ENCODE measurements at places on chromosomes 5 and 9.

- DNase-seq = peak; percentile 77
Measured at GRCh38 chr5:56625541-56625940, 189.8 kb upstream of the MAP3K1 start.

DNA sequence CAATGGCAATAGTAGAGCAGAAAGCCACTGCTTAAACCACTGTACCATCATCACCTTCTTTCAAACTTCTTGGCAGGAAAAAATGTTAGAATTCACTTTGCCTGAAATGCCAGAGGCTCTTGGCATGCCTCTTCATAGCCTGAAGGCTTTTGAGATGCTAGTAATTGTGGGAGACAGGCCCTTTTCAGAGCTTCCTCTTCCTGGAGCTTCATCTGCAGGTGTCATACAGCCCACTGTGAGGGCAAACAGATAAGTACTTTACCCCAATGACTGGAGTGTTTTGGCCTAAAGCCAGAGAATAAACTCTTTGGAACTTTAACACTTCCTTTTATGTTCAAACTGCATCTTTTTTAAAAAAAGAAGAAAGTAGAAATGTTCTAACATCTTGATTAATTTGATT, 81.3 kb upstream of the TMEM171 start:
- no peak for DNase-seq

- no peak for DNase-seq
Measured at GRCh38 chr5:132641841-132642240, 16.1 kb upstream of the IL13 start.

DNA sequence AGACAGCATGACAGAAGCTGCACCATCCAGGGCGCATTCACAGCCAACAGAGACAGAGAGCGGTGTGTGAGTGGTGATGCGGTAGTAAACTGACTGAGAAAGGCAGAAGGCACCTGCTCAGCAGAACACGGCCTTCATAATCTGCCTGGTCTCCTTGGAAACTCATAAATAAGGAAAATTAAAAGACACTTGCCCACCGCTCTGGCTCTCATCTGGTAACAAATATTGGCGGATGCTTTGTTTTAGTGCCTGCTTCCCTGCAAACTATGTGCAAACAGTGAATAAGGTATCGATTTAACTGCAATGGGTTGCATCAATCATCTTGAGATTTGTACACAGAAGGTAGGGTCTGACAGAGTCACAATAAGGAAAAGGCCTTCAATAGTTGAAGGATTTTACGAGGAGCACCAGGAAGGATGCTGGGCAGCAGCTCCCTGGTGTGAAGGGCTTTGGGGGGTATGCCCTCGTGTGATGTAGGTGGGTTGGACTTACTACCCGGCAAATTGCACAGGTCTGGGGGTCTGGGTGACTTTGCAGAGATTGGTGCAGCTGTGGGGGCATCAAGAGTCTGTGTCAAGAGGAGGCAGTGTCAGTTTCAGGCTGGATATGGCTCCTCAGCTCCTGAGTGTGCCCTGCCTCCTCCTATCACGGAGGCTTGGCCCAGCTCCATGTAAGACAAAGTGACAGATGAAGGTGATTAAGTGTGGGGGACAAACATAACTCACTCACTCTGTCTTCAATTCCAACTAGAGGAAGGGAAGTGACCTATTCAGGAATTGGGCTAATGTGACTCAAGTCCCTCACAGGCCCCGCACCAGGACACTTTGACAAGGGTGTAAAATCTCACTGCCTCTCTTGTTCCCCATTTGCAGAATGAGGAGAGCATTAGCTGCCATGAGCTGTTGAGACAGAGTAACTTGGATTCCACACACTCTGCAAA, 166.7 kb downstream of the ICE1 start:
- no peak for DNase-seq

- DNase-seq = no peak
Measured at GRCh38 chr5:178589180-178590140, 733 bp downstream of the COL23A1 start.

DNA sequence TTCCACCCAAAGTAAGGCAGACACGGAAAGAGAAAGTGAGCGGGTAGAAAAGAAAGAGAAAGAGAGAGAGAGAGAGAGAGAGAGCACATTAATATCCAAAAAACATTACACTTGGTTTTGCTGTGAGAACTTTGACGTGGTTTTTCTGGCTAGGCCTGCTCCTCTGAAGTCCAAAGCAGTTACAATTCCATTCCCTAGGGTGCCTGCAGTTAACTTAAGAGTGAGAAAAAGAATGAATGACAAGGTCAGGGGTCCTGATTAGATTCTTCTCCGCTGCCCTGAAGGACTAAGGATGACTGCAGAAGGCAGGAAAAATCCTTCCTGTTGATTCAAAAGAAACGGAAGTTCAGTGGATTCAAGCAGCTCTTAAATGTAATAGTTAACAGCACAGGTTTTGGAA, 589.8 kb downstream of the PRELID2 start:
- no peak for DNase-seq

GRCh38 chr5:95840956-95841705, 18.6 kb upstream of the GLRX start:
- no peak for DNase-seq

DNA sequence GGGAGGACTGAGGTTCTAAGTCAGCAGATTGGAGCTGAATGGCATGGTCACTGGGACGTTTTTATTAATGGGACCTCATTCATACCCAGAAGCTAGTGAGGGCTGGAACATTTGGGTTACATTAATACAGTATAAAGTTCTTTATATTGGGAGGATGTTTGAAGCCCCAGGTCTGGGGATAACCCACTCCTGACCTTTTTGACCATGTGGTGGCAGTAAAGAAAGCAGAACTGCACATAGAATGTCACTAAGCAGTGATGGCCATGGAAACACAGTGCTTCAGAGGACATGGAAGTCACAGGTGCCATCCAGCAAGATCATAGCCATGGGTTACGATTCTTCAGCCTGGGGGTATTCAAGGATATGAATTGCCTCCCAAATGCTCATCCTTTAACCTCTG, 176.0 kb downstream of the ATP10B start:
- DNase-seq = peak; percentile 19

GRCh38 chr5:7910738-7911428, 41.9 kb downstream of the MTRR start:
- DNase-seq = no peak

- no peak for DNase-seq
Measured at GRCh38 chr9:74974558-74974957, 21.8 kb upstream of the C9orf40 start.

GRCh38 chr5:152246401-152246800, 158.7 kb downstream of the NMUR2 start:
- peak; percentile 80 for DNase-seq

DNA sequence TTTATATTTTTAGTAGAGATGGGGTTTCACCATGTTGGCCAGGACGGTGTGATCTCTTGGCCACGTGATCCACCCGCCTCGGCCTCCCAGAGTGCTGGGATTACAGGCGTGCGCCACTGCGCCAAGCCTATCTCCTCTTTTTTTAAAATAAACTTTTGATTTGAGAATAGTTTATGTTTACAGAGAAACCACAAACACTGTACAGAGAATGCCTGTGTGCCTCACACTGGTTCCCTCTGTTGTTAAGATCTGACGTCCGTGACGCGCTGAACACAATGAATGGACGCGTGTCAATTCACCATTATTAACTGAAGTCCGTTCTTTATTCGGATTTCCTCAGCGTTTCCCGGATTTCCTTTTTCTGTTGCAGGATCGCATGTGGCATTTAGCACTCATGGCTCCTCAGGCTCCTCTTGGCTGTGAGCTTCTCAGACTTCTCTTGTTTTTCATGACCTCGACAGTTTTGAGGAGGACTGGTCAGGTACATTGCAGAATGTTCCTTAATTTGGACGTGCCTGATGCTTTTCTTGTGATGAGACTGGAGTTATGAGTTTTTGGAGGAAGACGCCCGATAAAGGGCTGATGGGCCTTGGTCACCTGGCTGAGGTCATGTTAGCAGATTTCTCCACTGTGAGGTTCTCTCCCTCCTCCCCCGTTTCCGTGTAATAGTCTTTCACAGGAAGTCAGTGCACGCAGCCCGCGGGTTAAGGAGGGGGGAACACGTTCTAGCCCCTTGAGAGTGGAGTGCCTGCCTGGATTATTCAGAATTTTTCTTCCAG, 69.6 kb downstream of the ANKRD33B start:
- no peak for DNase-seq

- DNase-seq = no peak
Measured at GRCh38 chr5:8418049-8418426, 549.1 kb downstream of the MTRR start.

GRCh38 chr9:98132806-98133631, 14.0 kb upstream of the TRIM14 start:
- no peak for DNase-seq

GRCh38 chr9:109401169-109401989, 80.5 kb upstream of the EPB41L4B start:
- DNase-seq = peak; percentile 77

DNA sequence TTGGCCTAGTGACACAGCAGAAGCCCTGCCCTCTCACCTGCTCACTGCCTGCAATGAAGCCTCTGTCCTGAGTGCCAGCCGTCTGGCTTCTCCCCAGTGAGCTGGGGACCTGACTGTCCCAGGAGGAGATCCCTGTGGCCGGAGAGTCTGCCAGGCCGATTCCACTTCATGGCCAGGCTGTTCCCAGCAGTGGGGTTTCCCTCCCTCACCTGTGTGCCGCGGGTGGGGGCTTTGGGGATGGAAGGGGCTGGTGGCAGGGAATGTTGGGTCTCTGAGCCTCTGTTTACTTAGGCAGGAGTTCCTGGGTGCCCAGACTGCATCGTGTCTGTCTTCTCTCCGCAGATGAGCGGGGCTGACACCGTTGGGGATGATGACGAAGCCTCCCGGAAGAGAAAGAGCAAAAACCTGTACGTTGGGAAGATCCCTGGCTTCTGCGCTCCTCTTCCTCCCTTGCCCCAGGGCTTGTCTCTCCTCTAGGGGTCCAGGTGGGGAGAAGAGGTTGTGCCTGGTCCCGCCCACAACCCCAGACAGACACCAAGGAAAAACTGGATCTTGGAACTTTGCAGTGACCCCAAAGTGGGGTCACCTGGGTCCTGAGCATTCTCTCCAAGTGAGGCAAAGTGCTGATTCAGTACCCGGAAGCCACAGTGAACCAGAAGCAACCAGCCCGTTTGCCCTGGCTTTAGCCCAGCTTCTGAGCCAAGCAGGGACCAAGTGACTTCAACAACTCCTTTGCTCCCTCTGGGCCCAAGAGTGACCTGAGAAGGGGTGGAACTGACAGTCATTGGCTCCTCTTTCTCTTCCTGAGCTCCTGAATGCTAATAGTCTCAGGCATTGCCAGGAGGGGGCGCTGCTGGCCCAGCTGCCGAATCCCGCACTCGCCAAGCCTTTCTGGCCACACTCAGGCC, 127.7 kb downstream of the RGS3 start:
- DNase-seq = peak; percentile 72

DNA sequence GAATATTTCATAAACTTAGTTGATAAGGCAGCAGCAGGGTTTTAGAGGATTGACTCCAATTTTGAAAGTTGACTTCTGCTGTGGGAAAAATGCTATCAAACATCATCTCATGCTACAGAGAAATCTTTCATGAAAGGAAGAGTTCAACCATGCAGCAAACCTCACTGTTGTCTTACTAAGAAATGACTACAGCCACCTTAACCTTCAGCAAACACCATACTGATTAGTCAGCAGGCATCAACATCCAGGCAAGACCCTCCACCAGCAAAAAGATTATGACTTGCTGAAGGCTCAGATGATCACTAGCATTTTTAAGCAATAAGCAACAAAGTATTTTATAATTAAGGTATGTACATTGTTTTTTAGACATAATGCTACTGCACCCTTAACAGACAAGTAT, 7.6 kb downstream of the TMEM174 start:
- no peak for DNase-seq

DNA sequence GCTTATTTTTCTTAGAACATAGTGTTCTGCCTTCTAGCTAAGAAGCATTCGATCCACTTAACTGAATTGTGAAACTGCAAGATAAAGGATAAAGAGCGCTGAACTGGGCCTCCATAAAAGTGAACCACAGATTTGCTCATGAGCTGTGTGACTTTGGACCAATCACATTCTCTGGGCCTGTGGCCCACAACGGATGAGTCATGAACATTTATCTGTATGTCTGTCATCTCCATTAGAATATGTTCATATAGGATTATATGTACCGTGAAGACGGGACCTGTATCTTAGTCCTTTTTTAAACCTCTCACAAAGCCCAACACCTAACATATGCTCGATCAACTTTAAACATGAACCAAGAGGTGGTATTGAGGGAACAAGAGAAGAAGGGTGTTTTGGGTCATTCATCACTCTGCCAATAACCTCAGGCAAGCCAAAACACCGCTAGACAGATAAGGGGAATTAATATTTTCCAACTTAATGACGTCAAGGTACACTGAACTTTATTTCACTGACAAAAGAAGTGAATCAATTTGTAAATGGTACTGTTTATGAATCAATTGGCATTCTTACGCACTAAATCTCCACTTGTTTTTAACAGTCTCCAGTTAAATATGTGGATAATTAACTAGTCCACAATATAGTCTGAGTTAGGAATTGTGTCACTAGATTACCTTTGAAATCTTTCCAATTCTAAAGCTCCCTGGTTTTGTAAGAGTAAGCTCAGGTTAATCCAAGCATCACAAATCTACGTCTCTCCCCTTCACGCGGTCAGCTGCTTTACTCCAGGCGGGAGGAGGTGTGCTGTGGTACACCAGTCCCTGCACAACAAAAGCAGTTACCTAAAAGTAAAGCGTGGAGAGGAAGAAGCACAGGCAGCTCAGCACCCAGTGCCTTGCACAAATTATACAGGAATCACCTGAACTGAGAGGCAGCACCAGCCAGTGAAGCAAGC, 1.6 kb downstream of the TMEM245 start:
- peak; percentile 89 for DNase-seq

All from MCF 10A (cell line).